ENCODE measurements at places on chromosomes 2 and 18.

DNA sequence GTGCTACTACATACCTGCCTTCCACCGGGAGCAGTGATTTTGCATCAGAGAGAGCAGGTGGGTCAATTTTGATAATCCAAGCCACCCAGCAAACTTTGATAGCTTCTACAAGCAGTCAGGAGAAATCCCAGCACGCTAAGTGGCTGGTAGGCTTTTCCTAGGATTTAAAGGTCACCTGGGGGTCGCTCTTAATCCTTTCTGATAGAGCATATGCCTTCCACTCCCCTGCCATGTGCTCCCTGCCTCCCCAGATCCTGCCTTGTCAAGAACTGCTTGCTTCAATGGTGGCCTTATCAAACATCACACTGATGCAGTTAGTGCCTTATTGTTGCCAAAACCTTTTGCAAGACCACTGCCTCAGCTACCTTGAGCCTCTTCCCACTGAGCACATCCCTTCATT is 462.3 kb upstream of the MEX3C start:
- no peak for DNase-seq

DNA sequence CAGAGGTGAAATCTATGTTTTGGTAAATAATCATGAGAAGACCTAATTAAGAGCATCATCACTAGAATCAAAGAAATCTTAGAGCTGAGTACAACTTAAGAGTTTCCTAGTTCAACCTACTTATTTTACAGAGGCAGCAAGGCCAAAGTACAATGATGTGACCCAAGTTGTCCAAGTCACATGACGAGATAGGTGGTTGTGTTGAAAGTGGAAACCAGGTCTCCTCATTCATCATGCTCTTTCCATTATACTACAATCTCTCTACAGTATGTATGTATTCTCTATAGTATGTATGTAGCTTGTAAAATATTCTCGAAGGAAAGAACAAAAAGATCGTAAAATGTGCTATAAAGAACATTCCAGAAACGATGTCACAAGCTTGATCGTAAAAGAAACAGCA is 895.0 kb upstream of the FSHR start:
- DNase-seq, result no peak

DNA sequence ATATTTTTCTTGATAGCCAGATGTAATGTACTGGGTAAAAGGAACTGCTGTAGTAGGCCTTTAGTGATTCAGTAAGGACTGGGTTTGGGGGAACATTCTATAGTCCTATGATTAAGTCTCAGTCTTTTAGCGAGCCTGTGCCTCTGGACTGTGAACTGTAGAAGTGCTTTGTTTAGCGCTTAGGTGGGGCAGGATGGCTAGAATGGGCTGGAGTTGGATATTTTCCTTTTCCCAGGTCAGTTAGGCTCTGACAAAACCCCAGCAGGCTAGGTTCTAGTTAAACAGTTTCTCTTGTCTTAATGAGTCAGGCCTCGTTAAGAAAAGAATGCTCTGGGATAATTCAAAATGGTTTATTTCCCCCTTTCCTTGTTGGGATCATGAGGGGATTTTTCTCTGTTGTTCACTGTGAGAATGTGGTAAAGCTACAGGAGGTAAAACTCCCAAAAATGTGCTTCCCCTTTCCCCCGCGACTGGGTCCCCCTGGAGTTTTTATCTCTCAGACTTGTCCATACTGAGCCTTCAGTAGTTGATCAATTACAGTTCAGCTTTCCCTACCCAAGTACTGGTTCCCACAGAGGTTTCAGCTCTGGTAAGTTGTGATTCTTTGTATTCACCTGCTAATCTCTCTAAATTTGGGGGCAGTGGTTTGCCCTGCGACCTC is 31.5 kb downstream of the EHBP1 start:
- no peak for DNase-seq

DNA sequence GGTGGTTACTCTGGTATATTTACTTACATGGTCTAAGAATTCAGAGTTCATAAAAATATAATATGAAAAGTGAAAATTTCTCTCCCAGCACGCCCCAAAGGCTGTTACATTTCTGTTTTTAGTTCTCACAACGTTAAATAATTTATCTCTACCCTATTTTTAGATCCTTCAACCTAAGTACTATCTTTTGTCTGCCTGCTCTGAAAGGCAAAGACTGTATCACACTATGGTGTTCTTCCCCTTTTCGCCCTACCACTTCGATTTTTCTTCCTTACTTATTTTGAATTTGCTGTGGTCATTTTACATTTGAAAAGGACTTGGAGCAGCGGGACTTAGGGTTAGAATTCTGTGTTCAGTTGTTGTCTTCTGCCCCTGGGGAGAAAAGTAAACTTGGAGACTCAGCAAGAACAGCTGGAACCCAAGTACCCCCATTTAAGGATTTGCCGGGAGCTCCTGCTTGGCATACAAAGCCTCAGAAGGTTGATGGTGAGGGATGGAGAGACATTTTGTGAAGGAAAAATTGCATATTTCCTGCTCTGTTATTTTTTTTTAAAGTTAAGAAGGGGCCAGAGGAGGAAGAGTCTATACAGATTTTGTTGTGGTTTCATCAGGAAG is 19.0 kb downstream of the ADAM23 start:
- no peak for DNase-seq

DNA sequence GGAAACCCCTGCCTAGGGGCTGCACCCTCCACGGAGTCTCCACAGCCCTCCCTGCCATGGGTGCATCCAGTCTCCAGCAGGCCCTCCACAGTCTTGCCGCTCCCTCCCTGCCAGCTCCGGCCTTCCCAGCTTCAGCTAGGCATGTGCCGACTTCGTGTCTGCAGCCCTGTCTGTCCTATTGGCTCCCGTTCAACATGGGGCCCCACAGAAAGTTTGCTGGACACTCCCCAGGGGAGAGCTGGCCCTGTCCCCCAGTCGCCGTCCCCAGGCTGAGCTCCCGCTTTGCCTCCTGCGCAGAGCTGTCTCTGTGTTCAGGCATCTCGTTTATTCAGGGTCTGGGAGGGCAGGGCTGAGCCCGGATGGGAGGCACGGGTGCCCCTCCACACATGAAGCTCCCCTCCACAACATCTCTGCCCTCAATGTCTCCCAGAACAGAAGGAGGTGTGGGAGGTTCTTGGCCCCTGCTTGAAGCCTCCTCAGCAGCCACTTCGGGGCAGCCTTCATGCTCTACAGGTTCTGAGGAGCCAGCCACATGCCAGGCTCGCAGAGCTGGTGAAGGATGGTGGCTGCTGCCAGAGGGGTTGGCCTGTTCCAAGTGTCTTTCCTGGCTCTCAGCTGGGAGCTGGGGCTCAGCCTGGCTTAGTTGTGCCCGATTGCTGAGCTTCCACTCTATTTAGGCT is 120.1 kb upstream of the PXDN start:
- DNase-seq, result no peak

DNA sequence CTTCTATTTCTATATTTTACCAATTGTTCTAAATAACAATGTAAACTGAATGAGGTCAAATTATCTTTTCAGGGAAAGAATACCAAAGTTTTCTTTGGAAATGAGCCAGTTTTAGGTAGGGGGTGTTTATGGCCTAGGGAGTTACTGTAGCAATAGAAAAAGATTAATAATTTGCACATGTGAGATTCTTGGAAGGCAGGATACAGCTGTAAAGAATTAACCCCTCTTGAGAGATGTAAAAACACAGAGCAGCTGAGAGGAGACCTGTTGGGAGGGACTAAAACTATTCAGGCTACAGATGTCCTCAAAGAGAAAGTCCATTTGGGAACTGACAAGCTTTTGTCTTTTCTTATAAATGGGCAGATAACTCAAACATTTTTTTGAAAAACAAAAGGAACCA is 182.2 kb downstream of the FIGN start:
- DNase-seq, result no peak

- DNase-seq, result no peak
Observed at GRCh38 chr18:13019301-13019700, 28.1 kb downstream of the CEP192 start.

GRCh38 chr2:217434180-217434975 is 568.4 kb downstream of the TNS1 start:
- peak; percentile 96 for DNase-seq

GRCh38 chr18:36374262-36374661 is 76.7 kb downstream of the FHOD3 start:
- no peak for DNase-seq

DNA sequence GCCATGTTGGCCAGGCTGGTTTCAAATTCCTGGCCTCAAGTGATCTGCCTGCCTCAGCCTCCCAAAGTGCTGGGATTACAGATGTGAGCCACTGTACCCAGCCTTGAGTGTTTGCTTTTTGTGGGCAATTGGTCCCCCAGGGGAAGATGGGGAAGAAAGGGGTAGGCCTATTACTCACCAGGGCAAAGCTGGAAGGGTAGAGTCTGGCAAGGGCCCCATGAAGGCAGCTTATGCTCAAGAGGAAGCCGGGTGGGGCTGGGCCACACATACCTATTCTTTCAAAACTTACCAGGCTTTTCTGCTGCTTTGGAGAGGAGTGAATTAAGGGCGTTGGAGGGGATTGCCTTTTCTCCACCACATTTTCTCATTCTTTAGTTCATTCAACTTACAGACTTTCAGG is 24.5 kb upstream of the CD28 start:
- DNase-seq, result no peak

GRCh38 chr2:160613466-160614153 is 120.0 kb upstream of the RBMS1 start:
- no peak for DNase-seq

GRCh38 chr2:116489944-116490343 is 1324.5 kb upstream of the DDX18 start:
- DNase-seq, result no peak

- DNase-seq, result no peak
Observed at GRCh38 chr18:59657012-59657411, 40.2 kb downstream of the CCBE1 start.

GRCh38 chr18:6561420-6561861 is 146.7 kb upstream of the L3MBTL4 start:
- DNase-seq, result peak; percentile 75

GRCh38 chr2:65231121-65231520 is 3.5 kb downstream of the ACTR2 start:
- no peak for DNase-seq

DNA sequence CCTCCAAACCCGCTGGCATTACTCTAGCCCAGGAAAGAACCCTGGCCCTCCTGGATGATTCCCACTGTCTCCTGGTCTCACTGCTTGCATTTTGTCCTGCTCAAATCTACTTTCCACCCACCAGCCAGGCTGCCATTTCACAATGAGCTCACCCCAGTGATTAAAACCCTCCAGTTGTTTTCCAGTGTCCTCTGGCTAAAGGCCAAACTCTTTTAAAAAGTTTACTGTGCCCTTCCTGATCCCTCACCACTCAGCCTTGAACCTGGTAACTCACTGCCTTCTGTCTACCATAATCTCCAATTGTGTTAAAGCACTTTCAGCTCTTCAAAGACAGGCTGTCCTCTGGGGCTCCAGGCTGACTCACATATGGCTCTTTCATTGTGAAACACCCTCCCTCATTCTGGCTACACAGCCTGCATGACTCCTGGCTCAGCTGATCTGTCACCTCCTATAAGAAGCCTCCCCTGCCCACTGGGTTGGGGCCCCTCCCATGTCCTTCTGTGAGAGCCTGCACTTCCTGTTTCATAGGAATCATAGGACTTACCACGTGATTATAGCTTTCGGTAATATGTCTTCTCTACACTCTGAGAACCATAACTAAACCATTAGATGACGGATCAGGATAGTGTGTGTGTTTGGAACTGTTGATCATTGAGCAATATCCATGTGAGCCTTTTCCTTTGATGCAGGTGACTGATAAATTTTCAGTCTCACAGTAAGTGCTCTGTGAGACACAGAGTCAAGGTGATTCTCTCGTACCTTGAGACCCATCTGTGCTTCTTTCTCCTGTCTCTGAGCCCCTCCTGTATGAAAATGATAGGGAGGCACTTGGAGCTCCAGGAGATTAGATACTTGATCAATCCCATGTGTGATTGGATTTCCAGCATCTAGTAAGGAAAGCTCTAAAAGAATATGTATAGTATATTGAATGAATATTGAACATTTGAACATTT is 590.8 kb upstream of the ID2 start:
- no peak for DNase-seq

GRCh38 chr18:28123401-28124030 is 53.4 kb downstream of the CDH2 start:
- no peak for DNase-seq

DNA sequence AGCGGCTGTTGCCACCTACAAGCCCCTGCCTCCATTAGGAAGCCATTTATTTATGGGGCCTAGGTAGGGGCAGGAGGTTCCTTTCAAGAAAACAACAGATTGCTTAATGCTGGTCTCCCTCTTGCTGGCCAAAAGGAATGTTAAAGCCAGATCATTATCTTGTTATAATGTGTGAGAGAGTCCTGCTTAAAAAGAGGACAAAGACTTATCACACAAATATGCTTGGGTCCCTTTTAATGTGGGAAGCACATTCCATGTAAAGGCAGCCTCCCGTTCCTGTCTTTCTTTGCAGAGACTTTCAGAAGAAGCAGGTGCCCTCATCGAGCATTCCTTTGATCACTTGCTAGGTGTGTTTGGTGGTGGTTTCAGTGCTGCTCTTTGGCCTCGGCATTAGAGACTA is 76.4 kb downstream of the AGAP1 start:
- no peak for DNase-seq

- DNase-seq, result no peak
Observed at GRCh38 chr18:73235921-73236320, 368.1 kb upstream of the NETO1 start.

- peak; percentile 79 for DNase-seq
Observed at GRCh38 chr18:31102025-31102684, at the start of gene DSC2. TSS of gene DSC2 (minus strand) at chr18:31102421. CDS start at chr18:31101971, 450 bp downstream.

- DNase-seq, result no peak
Observed at GRCh38 chr2:160220545-160221009, 20.5 kb upstream of the ITGB6 start.

DNA sequence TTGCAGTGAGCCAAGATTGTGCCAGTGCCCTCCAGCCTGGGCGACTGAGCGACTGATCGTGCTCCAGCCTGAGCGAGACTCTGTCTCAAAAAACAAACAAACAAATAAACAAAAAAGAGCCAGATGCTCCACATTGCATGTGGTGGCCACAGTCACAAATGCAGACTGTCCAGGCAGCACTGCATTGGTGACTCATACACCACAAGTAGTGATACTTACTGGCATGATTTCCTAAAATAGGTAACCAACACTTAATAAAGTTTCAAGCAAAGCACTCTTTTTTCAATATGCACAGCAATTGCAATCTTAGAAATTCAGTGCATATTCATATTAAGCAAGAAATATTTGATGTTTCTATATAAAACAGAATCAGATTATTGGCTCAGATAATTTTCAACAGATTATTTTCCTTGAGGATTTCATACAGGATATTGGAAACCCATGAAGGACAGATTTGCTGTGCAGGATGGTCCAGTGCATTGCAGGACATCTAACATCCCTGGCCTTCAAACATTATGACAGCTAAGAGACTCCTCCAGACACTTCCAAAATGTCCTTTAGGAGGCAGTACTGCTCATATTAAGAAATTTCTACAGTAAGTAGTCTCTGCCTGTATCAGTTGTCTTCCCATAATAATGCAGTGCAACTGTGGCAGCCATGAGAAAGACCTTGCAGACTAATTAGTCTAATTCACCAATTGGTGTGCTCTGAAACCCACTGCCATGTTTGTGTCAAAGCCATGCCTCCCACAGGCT is 10.5 kb upstream of the SLC1A4 start:
- no peak for DNase-seq

- DNase-seq, result no peak
Observed at GRCh38 chr2:178333851-178334250, 117.1 kb downstream of the PRKRA start.
